Panc1 (cell line): ENCODE measurements at places on chromosomes 12 and 14. TPM values are rescaled to one million over a fixed set of nuclear protein-coding genes. Genes with fewer than 3 reads are reported as not detected.

DNA sequence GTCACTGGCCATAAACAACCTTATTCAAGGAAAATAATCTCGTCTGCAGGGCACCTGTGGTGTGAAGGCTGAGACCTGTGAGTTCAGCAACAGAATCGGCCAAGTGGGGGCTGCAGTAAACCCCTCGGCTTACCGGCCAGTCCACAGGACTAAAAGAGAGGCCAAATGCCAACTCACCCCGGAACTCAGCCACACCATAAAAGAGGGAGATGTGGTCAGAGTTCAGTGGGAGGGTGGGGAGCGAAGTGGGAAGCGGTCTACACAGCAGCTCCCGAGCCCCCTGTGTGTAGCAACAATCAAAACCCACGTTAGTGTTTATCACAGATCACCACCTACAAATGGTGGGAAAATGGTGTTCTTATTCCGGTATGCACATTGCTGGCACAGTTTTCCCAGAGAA is 153.0 kb downstream of the PIWIL1 start:
- no peak for DNase-seq

DNA sequence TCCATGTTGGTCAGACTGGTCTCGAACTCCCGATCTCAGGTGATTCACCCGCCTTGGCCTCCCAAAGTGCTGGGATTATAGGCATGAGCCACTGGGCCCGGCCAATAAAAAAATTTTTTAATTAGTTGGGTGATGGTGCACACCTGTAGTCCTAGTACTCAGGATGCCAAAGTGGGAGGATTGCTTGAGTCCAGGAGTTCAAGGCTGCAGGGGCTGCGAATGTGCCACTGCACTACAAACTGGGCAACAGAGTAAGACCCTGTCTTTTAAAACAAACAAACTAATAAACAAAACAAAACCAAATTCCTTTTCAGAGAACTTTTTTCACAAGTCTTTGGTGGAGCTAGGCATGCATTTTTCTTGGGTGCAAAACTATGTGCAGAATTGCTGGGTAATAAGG is 10.1 kb upstream of the SPSB2 start:
- no peak for DNase-seq

DNA sequence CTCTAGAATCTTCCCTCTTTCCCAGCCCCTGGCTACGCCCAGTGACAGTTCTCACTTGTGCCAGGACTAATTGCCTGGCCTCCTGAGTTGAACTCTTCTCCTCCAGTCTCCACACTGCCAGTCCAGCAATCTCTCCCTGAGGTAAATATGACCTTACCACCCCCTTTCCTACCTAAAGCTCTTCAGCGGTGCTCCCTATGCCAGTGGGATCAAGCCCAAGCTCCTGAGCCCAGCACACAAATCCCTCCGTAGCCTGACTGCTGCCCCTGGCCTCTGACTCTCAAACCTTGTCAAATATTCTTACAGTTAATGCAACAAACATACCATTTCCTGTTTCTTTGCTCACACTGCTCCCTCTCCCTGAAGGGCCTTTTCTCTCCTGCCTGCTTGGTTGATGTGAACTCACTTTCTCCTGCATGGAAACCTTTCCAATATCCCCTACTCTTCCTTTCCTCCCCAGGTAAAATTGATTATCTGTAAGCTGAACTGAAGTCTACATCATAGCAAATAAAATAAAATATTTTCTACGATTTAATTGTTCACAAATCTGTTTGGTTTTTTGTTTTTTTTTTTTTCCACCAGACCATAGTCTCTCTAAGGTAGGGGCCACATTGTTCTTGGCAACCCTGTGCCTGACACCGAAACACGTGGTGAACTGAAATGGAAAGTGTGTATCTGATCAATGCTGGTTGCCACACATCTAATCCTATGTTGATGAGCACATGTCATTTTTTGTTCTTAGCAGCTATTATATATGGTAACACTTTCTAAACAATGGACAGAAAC is 147.5 kb downstream of the SLC38A6 start:
- no peak for DNase-seq

The KLHL33 gene
- total RNA-seq: not detected

- DNase-seq: no peak
Measured at GRCh38 chr12:75549989-75550388, 38.6 kb upstream of the KRR1 start.

DNA sequence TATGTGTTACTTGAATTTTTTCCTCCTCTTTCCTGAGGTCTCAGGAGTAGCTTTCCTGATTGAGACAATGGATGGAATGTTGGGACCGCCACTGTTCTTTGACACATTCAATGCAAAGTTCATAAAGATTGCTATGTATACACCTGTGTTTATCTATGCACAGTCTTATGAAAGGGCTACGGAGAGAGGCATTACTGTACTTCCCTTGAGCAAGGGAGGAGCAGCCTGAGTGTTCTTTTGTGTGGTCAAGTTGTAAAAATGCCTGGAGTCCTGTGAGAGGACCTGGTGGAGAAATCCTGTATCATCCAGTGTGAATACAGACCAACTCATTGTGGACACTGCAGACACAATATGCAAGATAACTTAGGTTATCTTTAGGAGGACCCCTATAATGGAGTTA is 1.2 kb downstream of the SRGAP1 start:
- no peak for DNase-seq

The EMP1 gene
- total RNA-seq: 18.6 TPM

The ANKRD9 gene
- 23.7 TPM for total RNA-seq

DNA sequence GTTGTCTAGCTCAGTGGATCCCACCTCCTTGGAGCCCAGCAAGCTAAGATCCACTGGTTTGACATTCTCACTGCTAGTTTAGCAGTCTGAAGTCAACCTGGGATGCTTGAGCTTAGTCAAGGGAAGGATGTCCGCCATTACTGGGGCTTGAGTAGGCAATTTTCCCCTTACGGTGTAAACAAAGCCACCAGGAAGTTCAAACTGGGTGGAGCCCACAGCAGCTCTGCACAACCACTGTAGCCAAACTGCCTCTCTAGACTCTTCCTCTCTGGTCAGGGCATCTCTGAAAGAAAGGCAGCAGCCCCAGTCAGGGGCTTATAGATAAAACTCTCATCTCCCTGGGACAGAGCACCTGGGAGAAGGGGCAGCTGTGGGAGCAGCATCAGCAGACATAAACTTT is 16.7 kb upstream of the TAS2R43 start:
- DNase-seq: no peak

The ATXN7L3B gene
- total RNA-seq: 18.0 TPM

DNA sequence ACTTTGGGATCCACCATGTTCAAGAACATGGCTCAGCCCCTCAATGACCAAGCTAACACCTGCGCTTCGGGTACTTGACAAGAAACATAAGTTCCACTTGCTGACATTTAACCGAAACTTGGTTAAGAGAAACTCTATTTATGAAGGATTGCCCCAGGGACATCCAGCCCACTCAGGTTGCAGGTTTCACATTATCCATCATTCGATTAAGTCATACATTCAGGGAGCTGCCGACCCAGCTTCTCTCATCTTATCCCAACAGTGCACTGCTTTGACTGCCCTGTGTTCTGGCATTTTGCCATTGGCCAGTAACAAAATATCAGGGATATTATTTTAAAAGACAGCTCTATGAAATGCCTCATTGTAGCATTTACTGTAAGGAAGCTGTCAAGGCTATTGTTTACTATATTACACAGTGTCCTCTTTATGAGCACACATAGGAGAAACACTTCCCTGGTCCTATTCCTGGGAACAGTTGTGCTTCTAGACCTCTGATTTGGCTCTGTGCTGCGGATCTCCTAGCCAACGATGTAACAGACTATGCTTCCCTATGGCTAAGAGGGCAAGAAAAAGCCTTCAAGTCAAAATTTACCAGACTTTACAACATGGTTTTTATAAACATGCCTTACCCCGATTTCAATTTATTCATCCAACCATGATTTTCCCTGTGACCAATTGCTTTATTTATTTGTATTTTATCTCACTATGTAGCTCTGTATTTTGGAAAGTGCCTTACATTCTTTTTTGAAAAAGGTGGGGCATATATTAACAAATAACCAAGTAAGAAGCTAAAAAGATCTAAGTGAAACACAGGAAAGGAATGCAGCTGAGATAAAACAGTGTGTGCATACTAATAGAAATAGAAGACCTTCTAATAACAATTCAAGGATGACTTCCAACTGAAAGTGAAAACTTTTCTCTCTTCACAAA is 109.3 kb downstream of the ITPR2 start:
- no peak for DNase-seq

The RPAP3 gene
- total RNA-seq: 47.3 TPM

GRCh38 chr12:132148368-132149045 is 4.2 kb downstream of the NOC4L start:
- no peak for DNase-seq

DNA sequence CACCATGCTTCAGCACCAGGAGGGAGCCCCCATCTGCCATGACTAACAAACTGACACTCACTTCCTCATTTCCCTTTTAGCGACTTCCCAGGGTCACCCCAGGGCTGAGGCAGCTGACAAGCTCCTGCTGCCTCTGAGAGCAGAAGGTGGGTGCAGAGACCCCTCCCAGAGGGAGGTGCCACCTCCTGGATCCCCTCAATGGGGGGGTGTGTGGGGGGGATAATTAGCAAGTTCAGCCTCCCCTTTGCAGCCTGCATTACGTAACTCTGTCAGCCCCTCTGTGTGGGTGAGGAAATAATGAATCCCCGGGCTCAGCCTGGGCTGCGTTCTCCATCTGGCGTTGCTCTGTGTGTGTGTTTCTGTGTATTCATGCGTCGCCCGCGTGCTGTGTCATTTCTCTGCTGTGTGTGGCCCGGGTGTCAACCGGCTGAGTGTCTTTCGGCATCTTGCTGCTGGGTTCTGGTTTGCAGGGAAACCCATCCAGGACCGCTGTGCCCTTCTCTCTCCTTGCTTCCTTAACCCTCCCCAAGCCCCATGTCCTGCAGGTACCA is 28.0 kb downstream of the NOS1 start:
- DNase-seq: no peak

The CCDC85C gene
- total RNA-seq: 96.6 TPM

DNA sequence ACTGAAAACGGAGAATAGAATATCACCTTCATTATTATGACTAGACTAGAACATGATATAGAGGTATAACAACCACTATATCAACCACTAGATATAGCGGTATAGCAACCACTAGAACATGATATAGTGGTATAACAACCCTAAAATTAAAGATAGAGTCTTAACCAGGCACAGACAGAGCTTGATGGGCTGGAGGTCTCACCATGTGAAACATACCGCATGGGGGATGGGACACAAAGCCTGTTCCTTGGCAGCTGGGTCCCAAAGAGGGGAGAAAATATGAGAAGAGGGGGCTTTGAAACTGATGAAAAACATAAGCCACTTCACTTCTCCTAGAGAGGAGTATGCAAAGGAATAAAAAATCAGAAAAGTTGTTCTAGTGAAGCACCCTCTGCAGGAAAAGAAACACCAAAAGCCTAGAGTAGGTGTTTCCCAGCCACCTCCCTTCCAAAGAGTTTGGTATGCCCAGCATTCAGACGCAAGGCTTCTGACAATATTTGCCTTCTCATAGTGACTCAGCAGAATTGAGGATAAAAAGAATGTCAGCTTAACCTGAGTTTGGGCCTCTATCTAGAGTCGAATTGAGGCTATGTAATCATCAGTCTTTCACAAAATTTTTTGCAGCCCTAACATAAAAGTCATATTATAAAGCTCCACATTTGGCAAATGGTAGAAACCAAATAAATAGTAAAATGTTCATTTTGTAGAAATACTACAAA is 316.4 kb downstream of the NOVA1 start:
- no peak for DNase-seq

The UNC79 gene
- 0.05 TPM for total RNA-seq

The CLEC2D gene
- total RNA-seq: 2.3 TPM

The SLC5A8 gene
- not detected for total RNA-seq

DNA sequence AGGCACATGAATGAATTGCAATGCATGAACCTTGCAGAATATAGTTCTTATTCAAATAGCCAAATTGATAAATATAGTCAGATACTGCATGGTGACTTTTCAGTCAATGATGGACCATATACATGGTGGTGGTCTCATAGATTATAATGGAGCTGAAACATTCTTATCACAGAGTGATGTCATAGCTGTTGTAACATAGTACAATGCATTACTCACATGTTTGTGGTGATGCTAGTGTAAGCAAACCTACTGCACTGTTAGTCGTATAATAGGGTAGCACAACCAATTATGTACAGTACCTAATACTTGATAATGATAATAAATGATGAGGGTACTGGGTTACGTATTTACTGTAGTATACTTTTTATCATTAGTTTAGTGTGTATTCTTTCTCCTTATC is 280.3 kb downstream of the BCAT1 start:
- no peak for DNase-seq

- no peak for DNase-seq
Measured at GRCh38 chr14:98130691-98131090, 1141.3 kb downstream of the BCL11B start.

DNA sequence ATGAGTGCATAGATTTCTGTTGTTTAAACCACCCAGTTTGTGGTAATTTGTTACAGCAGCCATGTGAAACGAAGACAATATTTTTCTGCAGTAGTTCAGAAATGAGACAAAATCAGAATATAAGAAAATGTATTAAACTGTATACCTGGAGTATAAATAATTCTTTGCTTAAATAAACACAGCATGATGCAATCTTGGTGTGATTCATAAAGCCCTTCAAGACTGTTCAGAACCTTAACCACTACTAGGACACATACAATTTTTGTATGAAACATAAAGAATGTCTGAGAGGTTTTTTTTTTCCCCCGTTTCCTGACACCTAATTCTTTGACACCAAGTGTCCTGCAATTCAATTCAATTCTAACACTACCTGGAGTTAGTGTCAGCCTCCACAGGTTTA is 10.5 kb downstream of the C12orf75 start:
- no peak for DNase-seq

The PSME1 gene
- 130 TPM for total RNA-seq

- no peak for DNase-seq
Measured at GRCh38 chr12:91877022-91877421, 268.6 kb downstream of the BTG1 start.

DNA sequence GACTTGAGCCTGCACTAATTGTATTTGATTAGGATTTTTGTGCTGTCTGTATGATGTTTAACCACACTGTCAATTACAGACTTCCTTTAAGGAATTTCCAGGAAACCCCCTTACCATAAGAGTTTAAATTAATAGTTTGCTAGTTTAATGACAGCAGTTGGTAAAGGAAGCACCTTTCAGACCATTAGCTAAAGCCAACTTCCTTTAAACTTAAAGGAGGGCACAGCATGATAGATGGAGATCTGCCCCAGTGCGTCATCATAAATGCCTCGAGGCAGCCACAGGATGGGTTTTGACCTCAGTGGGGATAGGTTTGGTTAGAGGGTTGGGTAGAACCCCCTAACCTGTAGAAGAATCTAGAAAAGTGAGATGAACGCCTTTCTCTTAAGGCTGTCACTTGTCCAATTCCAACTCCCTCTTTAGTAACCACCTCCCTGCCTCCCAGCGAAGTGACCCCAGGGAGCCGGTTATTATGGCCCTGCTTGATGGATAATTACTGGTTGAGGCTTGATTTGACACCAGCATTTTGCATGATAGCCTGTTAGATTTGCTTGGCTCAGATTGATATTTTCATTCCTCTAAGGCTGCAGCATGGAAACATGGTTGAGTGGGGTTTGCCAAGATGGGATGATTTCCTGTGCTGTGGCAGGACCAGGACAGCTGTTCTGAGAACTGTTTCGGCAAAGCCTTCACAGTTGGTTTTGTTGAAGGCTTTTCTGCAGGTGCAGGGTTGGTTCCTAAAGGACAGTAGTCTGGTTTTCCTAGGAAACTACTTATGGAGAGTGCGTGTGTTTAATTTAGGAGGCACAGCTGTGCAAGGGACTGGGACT is 62.7 kb downstream of the CHST11 start:
- DNase-seq: no peak

The BIN2 gene
- total RNA-seq: 0.39 TPM

The LRTM2 gene
- total RNA-seq: not detected

The KRT82 gene
- total RNA-seq: not detected

GRCh38 chr14:44803239-44803905 is 158.4 kb downstream of the KLHL28 start:
- DNase-seq: peak; percentile 25

- DNase-seq: no peak
Measured at GRCh38 chr12:13093848-13094220, 9.6 kb downstream of the GSG1 start.
